Activated CD4-positive, CD25-positive, alpha-beta regulatory T cell treated with anti-CD3 and anti-CD28 coated beads, Interleukin-2, amount 50 U/mL, for 24 hours (primary cell): ENCODE measurements at places on chromosomes 7 and 10.

DNA sequence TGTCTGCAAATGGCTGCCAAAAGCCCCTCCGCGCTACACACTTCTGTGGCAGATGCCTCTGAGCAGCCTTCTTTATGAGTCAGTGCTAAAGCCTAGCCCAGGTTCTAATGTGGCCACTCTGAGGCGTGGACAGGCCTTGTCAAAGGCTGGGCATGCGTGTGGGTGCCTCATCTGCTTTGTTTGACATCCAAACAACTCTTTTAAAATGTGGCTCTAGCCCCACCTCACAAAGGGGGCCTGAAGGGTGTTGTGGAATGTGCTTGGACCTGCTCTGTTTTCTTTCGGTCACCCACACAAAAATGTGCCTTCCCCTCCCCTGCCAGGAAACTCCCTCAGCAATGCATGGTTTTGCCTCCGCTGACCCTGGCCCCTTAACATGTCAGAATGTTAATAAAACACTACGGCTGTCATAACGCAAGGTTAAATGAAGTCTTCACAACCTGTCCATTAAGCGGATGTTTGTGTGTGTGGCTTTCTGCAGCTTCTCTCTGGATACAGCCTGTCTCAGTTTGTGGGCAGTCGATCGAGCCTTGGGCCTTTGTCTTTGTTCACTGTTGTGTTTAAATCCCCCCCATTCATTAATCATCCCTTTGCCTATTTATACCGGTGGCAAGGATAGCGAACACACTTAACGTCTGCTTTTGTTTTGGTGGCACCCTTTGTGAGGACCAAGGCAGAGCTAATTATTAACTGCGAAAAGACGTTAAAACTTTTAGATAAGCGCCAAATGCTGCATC lies 718.9 kb downstream of the LRMDA start:
- ATAC-seq: no peak

DNA sequence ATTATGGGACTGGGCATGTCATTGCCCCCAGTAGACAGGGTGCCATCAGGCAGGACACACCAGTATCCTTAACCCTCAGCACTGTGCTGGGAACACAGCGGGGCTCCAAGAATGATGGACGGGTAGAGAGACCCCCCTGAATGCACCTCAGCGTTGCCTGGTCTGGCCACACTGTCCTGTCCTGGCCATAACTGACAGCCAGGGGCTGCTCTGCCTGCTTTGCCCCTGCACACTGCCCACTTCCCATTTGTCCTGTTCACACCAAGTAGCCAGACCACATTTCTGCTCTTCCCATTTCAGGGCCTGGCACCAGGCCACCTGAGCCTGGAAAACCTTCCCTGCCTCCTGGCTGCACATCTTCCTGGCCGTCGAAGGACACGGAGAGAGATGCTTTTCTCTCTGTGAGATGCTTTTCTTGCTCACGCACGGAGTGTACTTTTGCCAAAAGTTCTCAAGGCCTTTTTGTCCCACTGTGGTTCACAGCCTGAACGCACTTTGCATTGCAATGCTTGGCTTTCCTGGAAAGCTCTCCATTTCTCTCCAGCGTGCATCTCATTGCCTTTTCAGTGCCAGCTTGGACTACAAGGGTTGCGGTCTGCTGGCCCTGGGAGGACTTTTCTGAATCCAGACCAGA lies 131.0 kb upstream of the EEPD1 start:
- ATAC-seq: no peak

DNA sequence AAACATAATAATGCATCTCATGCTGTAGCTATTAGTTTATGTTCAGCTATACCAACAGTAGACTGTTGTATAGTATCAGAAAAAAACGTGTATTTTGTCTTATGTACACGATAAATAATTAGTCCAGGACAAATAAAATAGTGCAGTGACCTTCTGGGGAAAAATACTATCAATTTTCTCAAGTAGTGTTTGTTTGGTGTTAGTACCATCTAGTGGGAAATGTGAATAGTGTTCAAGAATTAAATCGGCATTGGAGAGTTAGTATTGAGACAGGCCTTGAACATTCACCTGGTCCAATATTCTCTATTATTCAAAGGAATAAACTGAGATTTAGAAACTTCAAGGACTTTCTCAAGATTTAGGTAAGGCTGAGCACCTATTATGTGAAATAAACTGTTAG lies 21.7 kb upstream of the OR2A5 start:
- ATAC-seq: no peak

DNA sequence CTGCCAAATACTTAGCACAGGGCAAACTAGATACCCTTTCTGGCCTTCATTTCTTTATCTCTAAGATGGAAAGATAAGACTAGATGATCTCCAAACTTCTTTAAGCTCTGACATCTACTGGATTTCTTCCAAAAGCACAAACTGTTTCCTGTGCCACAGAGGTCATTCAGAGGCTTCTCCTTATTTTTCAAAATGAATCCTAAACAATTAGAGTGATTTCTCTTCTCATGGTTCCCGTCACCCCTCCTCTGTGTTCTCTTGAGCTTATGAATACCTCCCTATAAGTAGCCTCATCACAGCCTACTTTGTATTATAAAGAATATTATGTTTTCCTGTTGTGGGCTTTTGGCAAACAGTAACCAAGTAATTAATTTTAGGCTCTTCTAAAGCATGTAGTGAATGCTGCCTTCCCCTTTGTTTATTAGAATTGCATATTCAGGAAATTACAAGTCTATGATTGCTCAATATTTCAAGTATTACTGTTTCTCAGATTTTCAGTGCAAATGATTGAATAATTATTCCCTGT lies 179.5 kb downstream of the REEP3 start:
- no peak for ATAC-seq

DNA sequence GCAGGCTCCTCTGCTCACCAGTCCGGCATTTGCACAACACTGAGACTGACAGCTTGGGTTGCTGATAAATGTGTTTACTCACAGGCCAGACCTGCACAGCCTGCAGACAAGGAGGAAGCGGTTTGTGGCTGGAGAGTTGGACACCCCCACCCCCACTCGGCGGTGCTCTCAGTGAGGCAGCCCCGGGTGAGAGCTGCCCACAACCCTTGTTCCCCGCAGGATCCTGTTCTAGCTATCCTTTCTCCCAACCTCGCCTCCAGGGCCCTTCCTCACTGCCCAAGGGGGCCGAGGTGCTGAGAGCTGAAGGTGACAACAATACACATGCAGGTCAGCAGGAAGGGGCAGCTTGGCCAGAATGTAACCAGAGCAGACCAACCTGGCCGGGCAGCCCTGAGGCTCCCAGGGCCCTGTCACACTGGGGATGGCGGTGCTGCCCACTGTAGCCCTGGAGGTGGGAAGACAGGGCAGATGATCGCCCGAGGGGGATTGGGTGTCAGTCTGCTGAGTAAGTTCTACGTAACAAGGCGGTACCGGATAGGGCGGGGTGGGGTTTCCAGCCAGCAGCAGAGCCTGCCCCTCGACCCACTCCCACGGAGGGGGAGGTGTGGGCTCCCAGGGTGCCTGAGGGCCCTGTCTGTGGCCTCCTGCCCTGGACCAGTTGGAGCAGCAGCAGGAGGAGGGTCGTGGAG lies 2.1 kb upstream of the ADAM8 start:
- no peak for ATAC-seq

DNA sequence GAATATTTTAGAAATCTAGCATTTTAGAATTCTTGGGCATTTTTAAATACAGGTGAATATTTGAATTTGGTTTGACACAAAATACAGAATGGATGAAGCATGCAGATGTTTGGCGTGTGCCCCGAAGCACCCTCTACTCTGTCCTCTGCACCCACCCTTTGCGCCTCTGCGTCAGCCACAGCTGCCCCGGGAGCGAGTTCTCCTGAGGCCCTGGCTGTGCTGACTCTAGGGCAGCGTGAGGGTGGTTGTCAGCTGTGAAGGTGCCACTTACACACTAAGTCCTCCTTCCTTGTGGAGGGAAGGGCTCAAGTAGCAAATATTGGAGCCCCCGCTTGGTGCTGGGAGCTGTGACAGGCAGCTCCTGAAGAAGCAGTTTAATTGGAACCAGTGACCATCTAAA lies 48.4 kb downstream of the DAGLB start:
- ATAC-seq: no peak

GRCh38 chr7:13639396-13639795 lies 350.1 kb downstream of the ETV1 start:
- ATAC-seq: no peak
